Panc1 (cell line): ENCODE measurements at places on chromosomes 4 and X. TPM values are rescaled to one million over a fixed set of nuclear protein-coding genes. Genes with fewer than 3 reads are reported as not detected.

TLR10 gene
- total RNA-seq = 0.05 TPM

RAB39B gene
- 2.0 TPM for total RNA-seq

DNA sequence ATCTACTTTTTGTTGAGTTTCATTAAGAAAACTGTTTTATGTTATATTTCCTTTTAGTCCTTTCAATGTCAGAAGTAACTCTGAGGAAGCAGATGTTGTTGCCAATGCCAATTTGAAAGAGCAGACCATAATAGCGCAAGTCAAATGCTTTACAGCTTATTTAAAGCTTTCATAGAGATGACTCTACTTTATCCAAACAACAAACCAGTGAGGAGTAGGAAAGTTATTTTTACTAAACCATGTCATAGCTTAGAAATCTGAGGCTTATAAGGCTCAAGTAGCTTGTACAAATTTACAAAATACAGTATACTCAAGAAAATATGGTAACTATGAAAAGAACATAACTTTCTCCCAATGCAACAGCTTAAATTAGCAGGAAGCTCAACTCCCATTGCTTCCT is 40.1 kb upstream of the SPOCK3 start:
- no peak overlapping the region for H3K27ac ChIP-seq
- H3K4me1 ChIP-seq = no peaks in the 10 kb centered on the region
- no peaks in the 10 kb centered on the region for H3K36me3 ChIP-seq
- no peaks in the 10 kb centered on the region for H3K27me3 ChIP-seq

- no peak overlapping the region for H3K4me3 ChIP-seq
- H3K27ac ChIP-seq = no peak overlapping the region
Measured at GRCh38 chrX:40987413-40987812, 97.8 kb upstream of the USP9X start.
